Endothelial cell (in vitro differentiated cells): ENCODE measurements at places on chromosomes 3 and 15.

GRCh38 chr3:126606001-126606400, 47.3 kb upstream of the C3orf22 start:
- DNase-seq, result no peak

DNA sequence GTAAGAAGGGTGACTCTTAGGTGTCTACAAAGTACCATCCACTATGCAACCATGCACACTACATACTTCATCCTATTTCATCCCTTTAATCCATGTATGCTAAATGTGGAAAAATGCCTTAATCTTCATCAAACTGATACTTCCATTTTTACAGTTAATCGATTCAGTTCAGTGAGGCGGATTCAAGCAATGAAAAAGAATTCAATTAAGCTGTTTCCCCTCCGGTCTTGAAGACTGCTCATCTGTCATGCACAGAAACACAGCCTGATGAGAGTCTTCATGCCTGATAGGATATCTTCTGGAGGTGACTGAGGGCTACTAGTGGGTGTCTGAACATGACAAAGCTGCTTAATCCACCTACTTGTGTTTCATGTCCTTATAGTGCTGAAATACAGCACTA, 270.6 kb upstream of the ALCAM start:
- no peak for DNase-seq

DNA sequence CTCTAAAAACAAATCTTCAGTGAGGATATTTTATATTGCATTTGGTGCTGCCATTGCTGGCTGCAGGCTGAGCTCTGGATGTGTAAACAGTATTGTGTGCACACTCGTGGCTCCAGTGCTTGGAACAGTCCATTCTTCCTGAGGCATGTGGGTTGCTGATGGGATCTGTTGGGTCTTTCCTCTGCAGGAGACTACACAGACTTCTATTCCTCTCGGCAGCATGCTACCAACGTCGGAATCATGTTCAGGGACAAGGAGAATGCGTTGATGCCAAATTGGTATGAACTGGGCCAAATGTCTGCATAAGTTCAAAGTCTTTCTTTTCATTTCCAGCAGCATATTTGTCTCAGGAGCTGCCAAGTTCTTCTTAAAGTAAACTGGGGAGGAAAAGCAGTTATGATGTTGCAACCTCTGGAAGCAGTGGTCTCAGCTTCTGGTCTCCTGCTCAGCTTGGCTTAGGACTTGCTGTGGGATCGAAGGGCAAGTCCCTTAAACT, 9.3 kb downstream of the FAH start:
- no peak for DNase-seq

DNA sequence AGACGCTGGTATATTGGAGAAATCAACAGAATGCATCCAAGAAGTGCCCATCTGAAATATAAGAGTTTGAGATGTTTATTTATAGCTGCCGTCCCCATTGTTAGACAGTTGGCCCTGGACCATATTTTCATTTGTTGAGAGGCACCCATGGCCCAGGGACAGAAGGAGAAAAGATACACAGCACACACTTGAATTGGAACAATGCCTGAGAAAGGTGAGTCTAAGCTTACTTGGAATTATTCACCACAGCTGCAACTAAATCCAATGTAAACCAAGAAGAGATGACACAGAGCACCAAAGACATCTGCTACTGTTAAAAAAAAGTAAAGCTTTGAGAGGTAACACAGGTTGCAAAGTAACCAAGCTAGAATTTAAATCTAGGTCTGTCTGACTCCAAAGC, 525.5 kb upstream of the NAALADL2 start:
- DNase-seq, result no peak

DNA sequence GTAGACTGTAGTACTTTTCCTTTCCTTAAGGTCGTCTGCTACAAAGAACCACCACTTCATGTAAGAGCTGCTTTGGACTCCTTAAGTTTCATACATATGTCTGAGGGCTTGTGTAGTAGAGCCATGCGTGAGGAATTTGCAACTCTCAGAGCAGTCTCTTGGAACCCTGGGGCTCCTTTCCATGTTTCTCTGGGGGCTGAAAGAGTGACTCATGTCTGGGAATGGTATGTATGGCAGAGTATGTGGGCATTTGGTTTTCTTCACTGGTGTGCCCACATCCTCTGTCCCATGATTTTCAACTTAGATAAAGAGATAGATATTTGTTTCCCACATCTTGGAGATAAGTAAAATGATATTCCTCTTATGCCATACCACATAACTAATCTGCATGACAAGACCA, 20.6 kb upstream of the RBM5 start:
- no peak for DNase-seq

GRCh38 chr15:91342097-91342496, 242.0 kb downstream of the SV2B start:
- DNase-seq, result no peak

GRCh38 chr3:104723000-104723399, 643.7 kb upstream of the ALCAM start:
- DNase-seq, result no peak

- DNase-seq, result no peak
Measured at GRCh38 chr3:48459773-48460516, 13.4 kb downstream of the ATRIP start.

- peak; percentile 28 for DNase-seq
Measured at GRCh38 chr15:85527895-85528294, 147.5 kb downstream of the AKAP13 start.

DNA sequence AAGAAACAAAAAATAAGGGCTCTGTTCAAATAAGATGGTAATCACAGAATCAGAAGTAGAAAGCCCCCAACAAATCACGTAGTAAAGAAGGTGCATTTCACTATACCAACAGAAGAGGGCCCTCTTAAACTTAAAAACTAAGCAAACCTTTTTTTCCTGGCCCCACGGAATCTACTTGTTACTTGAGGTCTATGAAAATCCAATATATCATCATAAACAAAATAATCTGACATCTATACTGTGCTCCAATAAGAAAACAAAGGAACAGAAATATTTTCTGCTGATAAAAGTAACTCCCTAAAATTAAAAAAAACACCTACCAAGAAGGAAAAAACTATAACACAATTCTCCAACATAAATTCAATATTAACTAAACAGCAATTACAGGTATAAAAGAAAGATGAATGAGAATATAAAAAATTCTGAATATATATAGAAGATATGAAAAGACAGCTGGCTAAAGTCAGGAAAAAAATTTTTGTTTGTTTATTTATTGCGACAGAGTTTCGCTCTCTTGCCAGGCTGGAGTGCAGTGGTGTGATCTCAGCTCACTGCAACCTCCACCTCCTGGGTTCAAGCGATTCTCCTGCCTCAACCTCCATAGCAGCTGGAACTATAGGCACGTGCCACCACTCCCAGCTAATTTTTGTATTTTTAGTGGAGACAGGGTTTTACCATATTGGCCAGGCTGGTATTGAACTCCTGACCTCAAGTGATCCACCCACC, 81.8 kb downstream of the CLASP2 start:
- peak; percentile 26 for DNase-seq

- DNase-seq, result no peak
Measured at GRCh38 chr3:103657756-103658155, 1222.9 kb downstream of the ZPLD1 start.

GRCh38 chr3:57974796-57975388, 33.3 kb upstream of the FLNB start:
- no peak for DNase-seq

DNA sequence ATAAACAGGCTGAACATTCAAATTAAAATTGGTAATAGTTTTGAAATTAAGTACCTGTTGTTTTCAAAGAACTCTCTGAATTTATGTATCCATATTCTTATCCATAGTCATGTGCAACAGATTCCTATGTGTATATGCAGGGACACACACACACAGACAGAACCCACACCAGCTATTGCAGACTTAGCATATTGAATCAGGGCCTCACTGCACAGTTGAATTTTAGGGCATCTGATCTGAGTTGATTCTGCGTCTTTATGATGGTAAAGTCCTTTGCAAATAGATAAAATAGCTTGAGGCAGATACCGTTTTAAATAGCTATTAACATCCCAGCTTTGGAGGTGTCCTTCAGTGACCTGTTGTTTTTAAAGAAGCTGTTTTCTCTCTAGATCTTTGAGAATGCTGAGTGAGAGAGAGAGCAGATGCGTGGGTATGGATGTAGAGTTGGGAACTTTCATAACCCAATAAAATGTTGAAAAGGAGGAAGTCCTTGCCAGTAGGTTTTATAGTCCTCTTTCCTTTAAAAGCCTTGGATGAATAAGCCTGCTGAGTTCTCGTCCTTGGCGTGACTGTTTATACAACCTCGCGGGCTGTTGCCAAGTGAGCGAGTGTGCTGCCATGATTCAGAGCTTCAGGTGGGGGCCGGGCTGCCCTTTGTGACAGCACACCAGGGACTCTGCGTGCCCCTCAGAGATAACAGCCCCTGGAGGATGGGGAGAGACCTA, 18.3 kb downstream of the MYZAP start:
- no peak for DNase-seq
